ENCODE measurements at places on chromosomes 5 and 9.

GRCh38 chr5:151174612-151175101 lies 17.1 kb upstream of the ANXA6 start:
- no peak for DNase-seq

DNA sequence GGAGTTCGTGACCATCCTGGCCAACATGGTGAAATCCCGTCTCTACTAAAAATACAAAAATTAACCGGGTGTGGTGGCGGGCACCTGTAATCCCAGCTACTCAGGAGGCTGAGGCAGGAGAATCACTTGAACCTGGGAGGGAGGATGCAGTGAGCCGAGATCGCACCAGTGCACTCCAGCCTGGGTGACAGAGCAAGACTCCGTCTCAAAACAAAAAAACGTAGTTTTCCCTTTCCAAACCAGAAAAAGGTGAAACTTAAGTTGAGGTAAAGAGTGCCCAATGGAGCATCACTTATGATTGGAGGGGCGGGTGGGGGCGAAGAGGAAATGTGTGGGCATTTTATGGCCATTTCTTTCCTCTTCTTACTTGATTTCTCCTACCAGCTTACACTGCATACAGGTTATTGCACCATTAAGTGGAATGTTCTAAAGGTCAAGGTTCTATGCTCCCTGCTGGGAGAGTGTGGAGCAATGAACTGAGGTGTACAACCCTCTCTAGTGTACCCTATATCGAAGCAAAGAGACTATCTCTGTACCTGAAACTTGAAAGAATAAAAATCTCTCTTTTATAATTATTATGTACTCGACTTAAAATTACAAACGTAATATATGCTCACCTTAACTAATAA lies 136.2 kb downstream of the DEPDC1B start:
- no peak for DNase-seq

DNA sequence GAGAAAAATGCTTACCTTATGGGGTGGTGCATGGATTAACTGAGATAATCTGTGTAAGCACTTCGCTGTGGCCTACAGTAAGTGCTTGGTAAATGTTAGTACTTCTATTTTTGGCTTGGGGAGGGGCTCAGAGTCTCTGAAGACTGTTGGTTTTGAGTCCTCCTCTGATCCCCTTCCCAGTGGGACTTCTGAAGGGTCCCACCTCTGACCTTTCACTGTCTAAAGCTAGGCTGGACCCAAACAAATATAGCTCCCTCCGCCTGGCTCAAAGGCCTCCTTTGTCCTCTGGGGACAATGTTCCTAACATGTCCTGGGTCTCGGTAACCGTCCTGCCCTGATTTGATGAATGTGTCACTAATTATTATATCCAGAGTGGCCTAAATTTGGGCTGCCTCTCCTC lies 34.8 kb downstream of the CAMK2A start:
- no peak for DNase-seq

- peak; percentile 95 for DNase-seq
Measured at GRCh38 chr9:33151007-33151557, 16.1 kb downstream of the B4GALT1 start.

DNA sequence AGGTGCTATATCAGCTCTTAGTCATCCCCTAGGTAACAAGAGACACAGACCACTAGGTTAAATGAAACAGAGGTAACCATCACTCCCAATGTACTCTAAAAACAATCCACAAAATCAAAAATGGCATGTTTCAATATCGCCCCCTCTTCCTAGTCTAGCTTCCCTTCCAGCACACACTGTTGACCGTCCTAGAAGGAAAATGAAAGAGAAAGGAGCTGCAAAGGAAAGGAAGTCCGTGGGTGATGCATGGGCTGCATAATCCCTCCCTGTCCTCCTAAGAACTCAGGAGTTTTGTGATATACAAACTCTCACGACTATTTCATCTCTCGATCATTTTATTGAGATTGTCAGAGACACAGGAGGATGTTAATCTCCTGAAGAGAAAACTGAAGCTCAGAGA lies 101.6 kb downstream of the RFK start:
- no peak for DNase-seq

DNA sequence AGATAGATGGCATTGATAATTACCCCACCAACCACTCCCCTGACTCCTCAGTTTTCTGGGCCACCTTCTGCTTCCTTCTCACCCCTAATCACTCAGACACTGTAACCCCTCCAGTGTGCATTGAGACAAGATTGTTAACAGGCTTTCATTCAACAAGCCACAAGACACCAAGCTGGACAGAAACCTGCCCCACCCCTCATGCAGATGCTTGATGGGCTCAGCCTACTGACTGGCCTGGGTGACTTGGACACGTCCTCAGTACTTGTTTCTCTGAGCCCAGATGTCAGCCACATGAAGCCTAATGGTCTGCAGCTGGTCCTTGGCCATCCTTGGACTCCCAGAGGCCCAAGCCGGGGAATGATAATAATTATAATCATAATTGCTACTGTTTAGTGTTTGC lies 71.4 kb upstream of the SMIM23 start:
- DNase-seq: no peak

GRCh38 chr5:169629847-169630548 lies 7.1 kb upstream of the DOCK2 start:
- peak; percentile 28 for DNase-seq

DNA sequence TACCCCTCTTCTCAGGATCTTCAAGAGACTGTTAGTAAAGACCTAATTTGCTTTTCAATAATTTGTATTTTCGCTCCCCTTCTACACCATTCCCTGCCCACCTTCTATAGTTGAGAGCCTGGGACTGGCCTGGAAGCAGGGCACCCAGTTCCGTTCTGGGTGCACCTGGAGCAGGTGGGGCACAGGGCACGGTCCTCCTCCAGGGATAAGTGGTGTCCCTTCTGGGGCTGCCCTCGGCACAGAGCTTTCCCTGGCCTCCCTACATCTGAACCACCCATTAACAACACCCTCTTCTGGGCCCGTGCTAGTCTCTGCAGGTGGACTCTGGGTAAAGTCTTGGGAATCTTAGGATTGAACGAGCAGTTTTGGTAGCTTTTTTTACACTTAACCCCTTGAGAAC lies 92.8 kb upstream of the PANK3 start:
- DNase-seq: no peak

DNA sequence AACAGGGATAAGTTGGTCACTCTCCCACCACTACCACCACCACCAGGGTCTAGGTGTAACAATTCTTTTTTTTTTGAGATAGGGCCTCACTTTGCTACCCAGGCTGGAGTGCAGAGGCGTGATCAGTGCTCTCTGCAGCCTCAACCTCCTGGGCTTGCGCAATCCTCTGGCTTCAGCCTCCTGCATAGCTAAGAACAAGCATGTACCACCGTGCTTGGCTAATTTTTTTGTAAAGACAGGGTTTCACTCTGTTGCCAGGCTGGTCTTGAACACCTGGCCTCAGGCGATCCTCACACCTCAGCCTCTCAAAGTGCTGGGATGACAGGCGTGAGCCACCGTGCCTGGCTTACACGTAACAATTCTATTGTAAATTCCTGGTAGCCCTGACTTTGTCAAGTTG lies 27.5 kb downstream of the CORO2A start:
- no peak for DNase-seq

- no peak for DNase-seq
Measured at GRCh38 chr5:133145436-133146170, 93.8 kb downstream of the HSPA4 start.

DNA sequence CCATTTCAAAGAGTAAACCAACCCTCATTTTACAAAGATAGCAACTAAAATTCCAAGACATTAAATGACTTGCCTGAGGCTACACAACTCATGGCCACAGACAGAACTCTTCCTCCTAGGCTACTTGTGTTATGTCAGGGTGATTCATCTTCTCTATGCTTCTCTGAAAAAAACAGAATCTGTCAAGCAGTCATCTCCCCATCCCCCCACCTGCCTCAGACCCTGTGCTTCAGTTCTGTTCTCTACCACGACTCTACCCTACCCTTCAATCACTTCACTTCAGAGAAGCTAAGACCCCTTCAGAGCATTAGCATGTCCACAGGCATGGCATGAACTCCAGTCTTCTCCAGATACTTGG lies 277.7 kb upstream of the PTGER4 start:
- DNase-seq: no peak

DNA sequence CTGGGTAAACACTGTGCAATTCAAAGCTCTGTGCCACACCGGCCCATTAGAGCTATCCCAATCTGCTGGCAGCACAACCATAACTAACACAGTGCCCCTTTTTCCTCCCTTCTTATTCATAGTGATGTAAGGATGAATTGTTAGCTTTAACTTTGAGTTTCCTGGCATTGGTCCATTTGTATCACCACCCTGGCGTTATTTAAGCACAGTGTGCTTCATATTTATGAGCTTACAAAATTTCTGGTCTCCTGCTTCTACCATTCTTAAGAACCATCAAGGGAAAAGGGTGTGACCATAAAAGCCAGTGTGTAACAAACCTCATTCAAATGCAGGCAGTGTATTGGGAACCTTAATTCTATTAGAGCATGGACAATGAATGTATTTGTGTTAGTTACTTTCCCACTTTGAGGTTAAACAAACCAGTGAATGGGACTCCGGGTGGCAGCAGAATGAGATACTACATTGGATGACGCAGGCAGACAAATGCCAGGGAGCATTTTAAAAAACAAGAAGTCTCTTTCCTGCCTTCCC lies 222.6 kb downstream of the TMEM161B start:
- DNase-seq: no peak

DNA sequence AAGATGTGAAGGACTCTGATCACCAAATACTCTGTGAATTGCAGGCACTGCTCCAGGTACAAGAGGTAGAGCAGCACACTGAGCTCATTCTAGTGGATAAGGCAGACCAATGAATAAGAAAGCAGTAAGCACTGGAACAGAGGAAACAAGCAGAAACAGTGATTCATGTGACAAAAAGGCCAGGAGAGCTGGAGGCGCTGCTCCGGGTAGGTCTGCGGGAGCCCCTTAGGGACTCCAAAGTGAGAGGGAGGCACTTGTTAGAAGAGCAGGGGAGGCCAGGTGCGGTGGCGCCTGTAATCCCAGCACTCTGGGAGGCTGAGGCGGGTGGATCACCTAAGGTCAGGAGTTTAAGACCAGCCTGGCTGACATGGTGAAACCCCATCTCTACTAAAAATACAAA lies 231.6 kb upstream of the NFIL3 start:
- DNase-seq: no peak

GRCh38 chr9:28923351-28923750 lies 1350.1 kb upstream of the C9orf72 start:
- no peak for DNase-seq

DNA sequence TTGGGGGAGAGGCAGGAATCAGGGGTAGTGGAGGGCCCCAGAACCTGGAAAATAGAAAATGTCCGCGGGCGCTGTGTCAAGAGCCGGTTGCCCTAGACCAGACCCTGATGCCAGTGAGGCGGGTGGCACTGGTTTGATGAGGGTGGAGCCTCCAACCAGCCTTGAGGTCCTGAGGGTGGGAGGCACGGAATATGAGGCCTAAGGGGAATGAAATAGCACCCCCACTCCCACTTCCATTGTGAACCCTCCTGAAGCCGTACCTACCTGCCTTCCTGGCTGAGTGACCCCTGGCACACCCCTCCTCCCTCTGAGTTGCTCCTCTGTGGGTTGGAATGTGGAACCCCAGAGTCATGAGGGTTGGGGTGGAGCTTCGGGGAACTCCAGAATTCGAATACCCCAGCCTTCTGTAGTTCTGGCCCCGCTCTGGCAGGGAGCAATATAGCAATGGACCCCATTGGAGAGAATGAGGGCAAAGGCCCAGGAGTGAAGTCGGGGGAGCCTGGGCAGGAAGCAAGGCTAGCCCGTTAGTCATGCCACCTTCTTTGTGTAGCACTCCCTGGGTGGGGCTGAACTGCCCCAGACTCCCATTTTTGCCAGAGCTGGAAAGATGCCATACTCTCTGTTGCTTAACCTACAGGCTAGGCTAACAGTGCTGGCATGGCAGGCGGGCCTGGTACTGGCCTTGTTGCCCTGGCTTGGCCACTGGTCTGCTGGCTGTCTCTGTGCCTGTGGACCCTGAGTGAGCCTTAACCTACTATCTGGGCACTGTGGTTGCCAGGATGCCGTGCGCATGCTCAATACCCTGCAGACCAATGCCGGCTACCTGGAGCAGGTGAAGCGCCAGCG lies 1.0 kb downstream of the FPGS start:
- no peak for DNase-seq

- DNase-seq: peak; percentile 58
Measured at GRCh38 chr5:13987843-13988464, 43.5 kb upstream of the DNAH5 start.

GRCh38 chr5:143714629-143715028 lies 97.3 kb upstream of the HMHB1 start:
- DNase-seq: no peak

DNA sequence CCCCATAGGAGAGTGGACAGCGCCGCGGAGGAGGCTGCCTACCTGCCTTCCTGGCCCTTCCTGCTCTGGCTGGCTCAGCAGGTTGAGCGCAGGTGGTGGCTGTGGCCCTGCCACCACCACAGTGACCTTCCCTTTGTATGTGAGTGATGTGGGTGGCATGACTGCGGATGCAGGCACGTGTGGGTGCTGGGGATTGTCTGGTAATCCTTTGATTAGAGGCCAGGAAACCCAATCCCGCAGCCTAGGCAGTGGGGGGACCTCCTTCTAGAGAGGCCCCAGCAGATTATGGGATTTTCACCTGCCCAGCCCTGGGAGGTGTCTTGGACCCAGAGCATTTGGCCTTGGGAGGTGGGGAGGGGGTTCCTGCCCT lies 16.5 kb downstream of the RXRA start:
- no peak for DNase-seq

DNA sequence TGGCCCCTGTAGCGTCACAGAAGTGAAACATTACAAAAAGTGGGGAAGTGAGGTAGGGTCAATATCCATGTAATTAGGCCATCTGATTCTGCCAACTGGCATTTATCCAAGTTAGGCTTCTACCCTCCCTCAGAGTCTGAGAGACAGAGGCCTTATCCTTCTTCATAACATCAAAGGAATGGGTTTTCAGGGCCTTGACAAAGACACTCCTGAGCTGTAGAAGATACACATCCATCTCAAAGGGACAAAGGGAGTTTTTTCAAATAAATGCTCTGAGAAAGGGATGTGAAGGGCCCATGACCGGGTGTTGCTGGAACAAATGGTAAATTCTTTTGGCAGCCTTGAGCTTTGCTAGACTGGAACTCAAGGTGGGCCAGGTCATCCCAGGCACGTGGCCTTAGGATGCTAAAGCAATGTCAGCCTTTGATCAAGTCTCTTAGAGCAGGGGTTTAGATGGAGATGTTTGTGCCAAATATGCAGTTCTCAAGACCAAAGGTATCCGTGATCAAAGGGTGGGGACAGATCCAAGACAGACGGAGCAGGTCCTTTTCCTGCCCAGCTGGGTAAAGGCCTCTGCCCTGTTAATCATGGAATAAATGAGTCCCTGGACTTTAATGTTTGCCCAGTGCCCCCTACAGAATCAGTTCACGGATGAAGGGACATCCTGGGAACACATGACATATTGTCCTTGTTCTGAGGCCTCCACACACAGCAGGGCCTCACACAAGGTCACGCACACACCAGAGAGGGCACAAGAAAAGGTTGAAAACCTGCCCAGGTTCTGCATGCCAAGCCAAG lies 10.0 kb upstream of the FAM169A start:
- no peak for DNase-seq

GRCh38 chr9:110623462-110624025 lies 44.0 kb upstream of the SVEP1 start:
- DNase-seq: peak; percentile 46

GRCh38 chr9:22508790-22509189 lies 62.2 kb downstream of the DMRTA1 start:
- no peak for DNase-seq

Data from fibroblast of the conjunctiva (primary cell).